ENCODE measurements at places on chromosomes 16 and 17.

GRCh38 chr17:57090560-57091185 lies 5.6 kb downstream of the AKAP1 start:
- DNase-seq, result no peak

GRCh38 chr17:27348196-27348595 lies 54.3 kb downstream of the WSB1 start:
- no peak for DNase-seq

- DNase-seq, result no peak
These were observed 30.6 kb downstream of the MYO18A start for GRCh38 chr17:29149431-29150064.

DNA sequence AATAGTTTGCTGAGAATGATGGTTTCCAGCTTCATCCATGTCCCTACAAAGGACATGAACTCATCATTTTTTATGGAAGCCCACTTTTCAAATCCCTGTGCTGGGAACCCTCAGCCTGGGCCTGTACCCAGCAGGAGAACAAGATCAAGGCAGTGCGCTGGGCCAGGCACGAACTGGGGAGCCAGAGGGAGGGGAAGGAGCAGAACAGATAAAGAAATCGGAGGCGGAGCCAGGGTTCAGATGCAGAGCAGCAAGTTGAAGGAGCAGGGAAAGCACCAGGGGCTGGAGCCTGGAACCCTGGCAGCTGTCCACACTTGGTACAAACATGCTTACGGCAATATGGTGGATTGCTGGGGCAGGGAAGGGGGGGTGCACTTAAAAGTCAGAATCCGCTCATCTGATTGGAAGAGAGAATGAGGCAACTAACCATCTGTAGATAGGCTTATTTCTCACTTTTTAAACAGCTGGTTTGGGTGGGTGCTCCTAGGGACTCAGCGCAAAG lies 107.5 kb downstream of the NOG start:
- DNase-seq, result no peak

DNA sequence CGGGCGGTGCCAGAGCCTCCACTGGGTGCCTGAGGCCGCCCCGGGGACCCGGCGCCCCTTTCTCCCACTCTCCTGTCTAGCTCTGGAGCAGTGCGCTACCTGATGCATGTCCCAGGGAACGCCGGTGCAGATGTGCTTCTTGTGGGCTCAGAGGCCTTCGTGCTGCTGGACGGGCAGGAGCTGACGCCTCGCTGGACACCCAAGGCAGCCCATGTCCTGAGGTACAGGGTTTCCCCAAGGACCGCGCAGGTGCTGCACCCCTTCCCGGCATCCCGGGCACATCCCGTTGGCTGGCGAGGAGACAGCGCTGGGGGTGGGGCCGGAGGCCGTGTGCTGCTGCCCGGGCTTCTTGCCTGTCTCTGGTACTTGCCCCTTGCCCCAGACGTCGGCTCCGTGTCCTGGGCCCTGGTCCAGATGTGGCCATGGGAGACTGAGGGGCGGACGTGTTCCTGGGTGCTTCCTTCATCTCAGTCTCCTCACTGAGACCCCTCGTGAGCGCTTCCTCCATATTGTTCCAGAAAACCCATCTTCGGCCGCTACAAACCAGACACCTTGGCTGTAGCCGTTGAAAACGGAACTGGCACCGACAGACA lies 12.5 kb downstream of the RGS11 start:
- DNase-seq, result no peak

DNA sequence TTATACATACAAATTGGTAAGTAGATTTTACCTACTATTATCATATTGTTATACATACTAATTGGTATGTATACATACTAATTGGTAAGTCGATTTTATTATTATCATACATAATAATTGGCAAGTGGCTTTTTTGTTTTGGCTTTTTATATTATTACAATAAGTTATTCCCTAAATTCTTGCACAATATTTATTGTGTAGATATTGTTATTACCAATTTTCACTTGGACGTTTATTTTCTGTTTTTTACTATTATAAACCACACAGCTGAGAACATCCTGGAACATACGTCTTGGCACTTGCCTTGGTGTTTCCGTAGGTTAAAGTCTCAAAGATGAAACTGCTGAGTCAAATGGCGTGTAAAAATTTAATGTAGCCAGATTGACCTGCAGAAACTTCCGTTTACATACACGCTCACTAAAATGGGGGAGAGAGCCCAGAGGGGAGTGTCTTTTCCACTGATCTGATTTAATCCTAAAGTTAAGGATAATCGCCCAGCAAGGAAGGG lies 18.9 kb downstream of the GNGT2 start:
- no peak for DNase-seq

GRCh38 chr16:81646561-81646960 lies 132.5 kb upstream of the PLCG2 start:
- DNase-seq, result no peak

- no peak for DNase-seq
These were observed 6.4 kb upstream of the CYTH1 start for GRCh38 chr17:78788451-78788850.

GRCh38 chr16:50584033-50584722 lies 36.0 kb downstream of the NKD1 start:
- no peak for DNase-seq

DNA sequence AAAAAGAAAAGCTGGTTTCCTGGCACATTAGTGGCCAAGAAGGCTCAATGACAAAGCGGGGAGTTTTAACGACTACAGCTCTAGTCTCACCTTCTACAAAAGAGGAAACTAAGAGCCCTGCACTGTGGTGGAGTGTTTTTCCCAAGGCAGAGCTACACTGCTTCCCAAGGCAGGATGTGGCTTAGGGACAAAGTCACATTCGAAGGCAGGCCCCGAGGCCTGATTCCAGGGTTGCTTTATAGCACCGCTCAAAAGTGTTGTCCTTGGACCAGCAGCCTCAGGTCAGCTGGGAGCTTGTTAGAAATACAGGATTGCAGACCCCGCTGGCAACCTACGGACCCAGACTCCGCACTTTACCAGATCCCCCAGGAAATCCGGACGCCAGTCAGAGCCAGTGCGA lies 23.8 kb downstream of the TMEM92 start:
- no peak for DNase-seq

- DNase-seq, result no peak
These were observed 3.1 kb upstream of the DNAJA2 start for GRCh38 chr16:46976550-46976949.

GRCh38 chr17:39547713-39548478 lies 59.8 kb downstream of the NEUROD2 start:
- DNase-seq, result peak; percentile 80

DNA sequence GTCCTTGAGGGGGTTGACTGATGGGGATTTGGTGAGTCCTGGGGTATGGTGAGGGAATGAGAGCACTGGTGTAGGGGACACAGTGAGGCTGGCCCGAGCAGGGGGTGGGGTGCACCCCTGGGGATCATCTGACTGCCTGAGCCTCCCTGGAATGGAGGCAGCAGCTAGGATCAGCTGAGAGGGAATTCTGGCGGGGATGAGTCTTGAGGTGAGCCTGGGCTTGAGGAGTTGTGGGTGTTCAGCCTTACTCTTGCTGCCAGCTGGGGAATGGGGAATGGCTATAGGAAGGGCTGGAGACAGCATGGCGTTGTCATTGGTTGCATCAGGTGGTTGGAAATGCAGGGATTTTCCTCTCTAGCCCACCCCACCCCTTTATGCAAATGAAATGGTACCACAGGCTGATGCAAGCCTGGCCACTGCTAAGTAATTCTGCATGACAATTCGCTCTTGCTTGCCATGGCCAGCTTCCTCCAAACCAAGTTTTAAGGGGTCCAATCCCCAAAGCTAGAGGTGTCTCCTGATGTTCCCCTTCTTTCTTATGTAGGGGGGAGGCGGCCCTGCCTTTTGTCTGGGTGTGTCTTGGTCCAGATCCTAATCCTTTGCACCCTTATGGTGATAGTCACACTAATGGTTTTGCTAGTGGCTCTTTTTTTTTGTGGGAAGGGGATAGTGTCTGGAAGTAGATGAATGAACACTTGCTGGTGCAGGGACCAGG lies 7.5 kb downstream of the NFE2L1 start:
- DNase-seq, result no peak

DNA sequence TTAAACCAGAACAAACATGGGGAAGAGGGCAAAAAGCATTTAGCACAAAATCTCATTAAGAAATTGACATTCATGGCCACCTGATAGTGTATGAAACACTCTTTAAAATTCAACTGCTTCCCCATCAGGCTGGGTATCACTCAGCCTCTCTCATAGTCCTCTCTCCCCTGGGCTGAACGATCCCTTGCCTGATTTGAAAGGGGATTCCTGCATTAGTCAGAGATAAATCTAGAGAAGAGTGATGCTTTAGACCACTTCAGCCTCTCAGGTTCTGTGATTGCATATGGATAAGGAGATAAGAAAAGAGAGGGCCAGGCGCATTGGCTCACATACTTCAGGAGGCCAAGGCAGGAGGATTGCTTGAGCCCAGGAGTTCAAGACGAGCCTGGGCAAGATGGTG lies 280.0 kb downstream of the SOX9 start:
- no peak for DNase-seq

- no peak for DNase-seq
These were observed 900 bp downstream of the SPPL2C start for GRCh38 chr17:45845376-45846185.

- DNase-seq, result no peak
These were observed 273.1 kb downstream of the CDH13 start for GRCh38 chr16:82899731-82900450.

- DNase-seq, result no peak
These were observed 260.8 kb upstream of the ZFHX3 start for GRCh38 chr16:73308771-73309170.

- no peak for DNase-seq
These were observed 2.6 kb downstream of the FN3KRP start for GRCh38 chr17:82718986-82719685.

DNA sequence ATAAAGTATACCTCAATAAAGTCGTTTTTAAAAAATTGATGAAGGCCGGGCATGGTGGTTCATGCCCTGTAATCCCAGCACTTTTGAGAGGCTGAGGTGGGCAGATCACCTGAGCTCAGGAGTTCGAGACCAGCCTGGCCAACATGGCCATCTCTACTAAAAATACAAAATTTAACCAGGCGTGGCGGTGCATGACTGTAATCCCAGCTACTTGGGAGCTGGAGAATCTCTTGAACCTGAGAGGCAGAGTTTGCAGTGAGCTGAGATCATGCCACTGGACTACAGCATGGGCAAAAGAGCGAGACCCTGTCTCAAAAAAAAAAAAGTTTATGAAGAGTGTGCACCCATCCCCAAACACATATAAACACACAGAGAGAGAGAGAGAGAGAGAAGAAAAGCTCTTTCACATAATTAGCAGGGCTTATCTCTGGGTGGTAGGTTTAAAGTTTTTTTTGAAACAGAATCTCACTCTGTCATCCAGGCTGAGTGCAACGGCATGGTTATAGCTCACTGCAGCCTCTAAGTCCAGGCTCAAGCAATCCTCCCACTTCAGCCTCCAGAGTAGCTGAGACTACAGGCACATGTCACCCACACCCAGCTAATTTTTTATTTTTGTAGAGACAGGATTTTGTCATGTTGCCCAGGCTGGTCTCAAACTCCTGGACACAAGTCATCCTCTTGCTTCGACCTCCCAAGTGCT lies 3.0 kb downstream of the SREBF1 start:
- no peak for DNase-seq

GRCh38 chr16:2686912-2687507 lies 4.7 kb downstream of the KCTD5 start:
- no peak for DNase-seq

GRCh38 chr17:66786107-66786506 lies 48.8 kb upstream of the CACNG5 start:
- DNase-seq, result no peak

DNA sequence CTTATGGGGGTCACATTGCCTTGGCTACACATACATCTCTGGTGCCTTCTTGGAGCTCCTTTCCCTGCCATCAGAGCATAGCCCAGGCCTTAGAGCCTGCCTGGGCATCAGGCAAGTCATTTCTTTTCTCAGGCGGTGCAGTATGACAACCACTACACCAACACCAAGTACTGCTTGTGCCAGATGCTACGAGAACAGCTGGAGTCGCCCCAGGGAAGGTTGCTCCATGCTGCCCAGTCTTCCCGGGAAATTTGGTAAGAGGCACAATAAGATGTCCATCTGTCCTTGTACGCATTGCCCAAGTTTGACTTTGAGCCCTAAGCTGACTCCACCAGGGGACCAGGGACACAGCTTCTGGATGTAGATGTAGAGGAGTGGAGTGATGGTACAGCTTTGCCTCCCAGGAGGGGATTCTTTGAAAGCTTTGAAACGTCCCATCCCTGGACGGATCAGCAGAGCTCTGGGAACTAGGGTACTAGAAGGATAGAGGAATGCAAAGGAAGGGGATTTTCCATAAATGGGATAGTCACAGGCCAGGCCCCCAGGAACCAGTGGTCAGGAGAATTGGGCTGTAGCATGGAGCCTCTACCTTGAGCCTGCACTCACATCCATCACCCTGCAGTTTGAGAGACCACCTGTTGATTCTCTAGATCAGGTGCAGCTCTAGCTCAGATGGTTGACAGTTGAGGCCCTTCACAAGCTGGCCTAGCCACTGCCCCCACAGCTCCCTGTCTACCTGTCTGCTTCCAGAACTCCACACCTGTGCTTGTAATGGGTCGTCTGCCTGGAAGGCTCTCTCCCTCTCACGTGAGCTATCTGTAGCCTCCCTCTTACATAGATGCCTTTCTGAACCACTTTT lies 11.0 kb upstream of the NFATC3 start:
- no peak for DNase-seq

DNA sequence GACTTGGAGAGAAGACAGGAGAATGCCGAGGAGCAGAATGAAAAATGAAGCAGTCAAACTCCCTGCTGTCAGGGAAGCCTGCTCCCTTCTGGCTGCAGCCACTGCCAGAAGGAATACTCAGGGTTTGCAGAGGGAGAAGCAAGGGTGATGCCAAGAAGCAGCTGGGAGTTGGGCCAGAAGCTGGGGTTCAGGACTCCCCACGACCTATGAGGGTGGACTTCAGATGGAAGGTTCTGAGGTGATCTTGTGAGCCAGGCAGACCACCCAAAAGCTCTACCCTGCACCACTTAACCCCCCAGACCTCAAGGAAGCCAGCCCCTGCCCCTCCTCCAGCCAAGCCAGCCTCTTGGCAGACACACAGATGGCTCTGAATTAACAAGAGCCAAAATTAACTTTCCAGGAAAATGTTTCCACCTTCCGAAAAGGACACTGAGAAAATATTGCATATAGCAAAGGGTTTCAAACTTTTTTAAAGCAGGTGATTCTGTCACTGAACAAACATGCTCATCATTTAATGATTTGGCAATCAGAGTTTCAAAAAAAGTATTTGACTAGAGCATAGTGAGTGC lies 126.0 kb upstream of the ERCC4 start:
- no peak for DNase-seq

GRCh38 chr16:58024486-58025350 lies 836 bp upstream of the MMP15 start:
- DNase-seq, result no peak

DNA sequence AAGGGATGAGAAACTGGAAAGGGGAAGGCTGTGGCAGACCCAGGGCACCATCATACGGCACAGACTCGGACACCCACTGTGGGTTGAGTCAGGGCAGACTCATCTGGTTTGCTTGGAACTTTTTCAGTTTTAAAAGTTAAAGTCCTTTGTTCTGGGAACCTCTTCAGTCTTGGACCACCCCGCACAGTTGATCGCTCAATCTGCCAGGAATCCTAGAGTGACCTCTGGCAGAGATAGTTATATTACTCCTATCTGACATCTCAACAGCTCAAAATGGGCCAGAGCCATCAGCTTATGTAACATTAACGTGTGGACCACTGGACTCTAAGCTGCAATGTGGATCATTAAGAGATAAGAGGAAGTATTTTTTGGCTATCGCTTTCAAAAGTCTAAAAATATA lies 164.3 kb downstream of the ABCA8 start:
- no peak for DNase-seq

GRCh38 chr16:50594308-50595260 lies 46.4 kb downstream of the NKD1 start:
- DNase-seq, result no peak

GRCh38 chr17:14664511-14664910 lies 363.6 kb downstream of the HS3ST3B1 start:
- no peak for DNase-seq

Measured in activated CD4-positive, alpha-beta T cell treated with anti-CD3 and anti-CD28 coated beads, Interleukin-2, amount 50 U/mL, for 1 hour (primary cell).